ENCODE measurements at places on chromosomes 7 and 10.
A peak's percentile ranks its signal among the peaks of the same experiment; 100 is the strongest.

DNA sequence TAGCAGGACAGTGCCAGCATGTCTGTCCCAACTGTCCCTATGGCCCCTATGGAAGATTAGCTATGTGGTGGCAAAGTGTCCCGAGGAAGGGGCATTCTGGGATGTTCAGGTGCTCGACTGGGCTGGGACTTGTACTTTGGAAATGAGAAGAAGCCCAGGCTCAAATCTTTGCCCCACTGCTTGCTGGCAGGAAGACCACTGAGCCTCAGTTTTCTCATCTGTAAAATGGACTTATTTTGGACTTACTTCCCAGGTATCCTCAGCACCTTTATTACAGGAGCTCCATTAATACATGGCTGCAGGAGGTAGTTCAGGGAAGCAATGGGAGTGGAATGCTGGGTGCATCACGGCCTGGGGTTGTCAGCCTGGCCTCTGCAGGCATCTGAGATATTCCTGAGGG, 71.2 kb downstream of the LHPP start:
- DNase-seq = no peak

DNA sequence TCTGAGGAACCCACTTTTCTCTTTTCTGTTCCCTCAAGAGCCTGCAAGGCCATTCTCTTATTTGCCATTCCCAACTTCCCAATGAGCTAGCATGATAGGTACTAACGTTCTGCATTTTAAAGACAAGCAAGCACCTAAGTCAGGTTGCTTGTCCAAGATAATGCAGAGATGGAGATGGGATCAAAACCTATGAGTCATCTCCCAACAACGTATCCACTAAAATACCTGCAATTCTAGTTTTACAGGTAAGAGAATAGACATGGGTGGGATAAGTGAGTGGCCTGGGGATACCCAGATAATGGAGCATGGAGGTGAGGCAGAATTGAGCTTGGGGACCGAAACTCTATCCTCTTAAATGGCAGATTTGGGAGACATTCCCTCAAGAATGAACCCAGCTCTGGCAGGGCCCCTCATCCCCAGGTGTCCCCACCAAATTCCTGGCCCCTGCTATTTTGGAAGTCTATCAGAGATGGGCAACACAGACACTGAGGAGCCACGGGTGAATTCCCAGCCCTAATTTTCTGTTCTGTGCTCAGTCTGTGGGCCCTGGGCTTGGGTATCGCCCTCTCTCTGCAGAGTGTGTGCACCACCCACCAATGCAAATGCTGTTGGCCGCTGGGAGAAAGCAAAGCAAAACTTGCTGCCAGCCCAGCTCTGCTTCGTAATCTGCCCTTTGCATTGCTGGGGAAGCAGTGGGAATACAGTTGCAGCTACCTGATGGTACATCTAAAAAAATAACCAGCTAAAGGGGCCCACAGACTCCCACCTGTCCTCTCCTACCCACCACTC, 98.3 kb downstream of the KCNMA1 start:
- no peak for DNase-seq

DNA sequence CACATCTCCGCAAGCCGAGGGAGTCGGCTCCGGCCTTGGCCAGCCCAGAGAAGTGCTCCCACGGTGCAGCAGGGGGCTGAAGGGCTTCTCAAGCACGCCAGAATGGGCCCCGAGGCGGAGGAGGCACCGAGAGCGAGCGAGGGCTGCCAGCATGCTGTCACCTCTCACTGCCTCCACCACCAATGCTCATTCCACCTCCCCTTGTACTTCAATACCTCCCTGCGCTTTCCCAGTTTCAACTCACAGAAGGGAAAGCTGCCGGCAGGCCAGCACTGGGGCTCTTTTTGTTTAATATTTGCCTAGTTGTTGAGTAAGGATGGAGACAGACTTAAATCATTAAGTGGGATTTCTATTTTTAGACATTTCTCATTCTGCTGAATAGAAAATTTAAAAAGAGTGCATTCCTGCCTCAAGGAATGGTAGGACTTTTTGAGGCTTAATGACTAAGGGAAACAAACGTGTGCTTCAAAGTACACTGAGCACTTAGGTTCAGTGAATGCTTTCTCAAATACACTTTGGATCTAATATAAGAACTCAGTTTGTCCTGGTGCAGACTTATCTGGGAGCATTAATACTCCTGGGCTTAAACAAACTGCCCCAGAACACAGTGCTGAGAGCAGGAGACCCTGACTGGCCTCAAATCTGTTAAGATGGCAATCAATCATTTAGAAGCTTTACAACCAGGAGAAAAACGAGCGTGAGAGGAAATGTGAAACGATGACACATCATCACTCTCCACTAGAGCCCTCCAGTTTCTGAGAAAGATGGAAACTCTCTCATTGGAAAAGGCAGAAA, 131.2 kb downstream of the RALA start:
- DNase-seq = no peak

GRCh38 chr7:6433784-6434615, 13.8 kb downstream of the DAGLB start:
- no peak for DNase-seq

GRCh38 chr10:92593619-92594588, 974 bp downstream of the KIF11 start:
- no peak for DNase-seq

DNA sequence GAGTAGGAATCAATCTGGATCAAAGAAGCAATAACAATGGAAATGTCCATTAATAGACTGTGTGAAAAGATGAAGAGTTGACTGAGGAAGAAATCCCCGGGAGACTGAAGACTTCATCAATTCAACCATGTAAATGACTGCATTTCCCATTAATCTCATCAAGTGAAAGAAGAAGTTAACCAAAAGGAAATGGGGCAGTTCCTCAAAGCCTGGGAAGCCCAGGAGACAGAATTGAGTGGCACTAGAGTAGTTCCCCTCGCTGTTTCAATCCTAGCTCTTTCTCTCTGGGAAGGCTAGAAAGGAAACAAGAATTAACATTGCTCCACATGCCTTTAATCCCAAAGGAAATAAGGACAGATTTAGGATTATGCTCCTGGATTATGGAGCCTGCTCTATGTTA, 4.8 kb upstream of the OR6V1 start:
- no peak for DNase-seq

- DNase-seq = no peak
Observed at GRCh38 chr10:47261121-47261520, 38.9 kb upstream of the GDF10 start.

- no peak for DNase-seq
Observed at GRCh38 chr10:71072823-71073210, 139.6 kb upstream of the UNC5B start.

- DNase-seq = no peak
Observed at GRCh38 chr10:48740988-48741387, 56.3 kb downstream of the WDFY4 start.

- no peak for DNase-seq
Observed at GRCh38 chr10:116744163-116744753, 1.9 kb upstream of the HSPA12A start.

- no peak for DNase-seq
Observed at GRCh38 chr10:14774797-14775196, at the start of gene FAM107B. FAM107B (minus strand) TSS chr10:14774897; CDS start chr10:14774663, 234 bp downstream.

GRCh38 chr10:131453721-131454634, 142.5 kb upstream of the TCERG1L start:
- DNase-seq = peak; percentile 33

All from stimulated activated CD8-positive, alpha-beta memory T cell treated with anti-CD3 and anti-CD28 coated beads, Interleukin-4, amount 100 ng/mL, for 1 hour (primary cell).